ENCODE measurements at places on chromosomes 16 and 17.

- DNase-seq = no peak
Observed at GRCh38 chr17:75514919-75515495, 330 bp downstream of the CASKIN2 start.

GRCh38 chr16:78034530-78034929 lies 12.2 kb downstream of the CLEC3A start:
- DNase-seq = peak; percentile 9

- DNase-seq = no peak
Observed at GRCh38 chr16:4641895-4642294, 17.3 kb downstream of the MGRN1 start.

GRCh38 chr17:67016039-67016762 lies 28.2 kb upstream of the CACNG1 start:
- DNase-seq = no peak

DNA sequence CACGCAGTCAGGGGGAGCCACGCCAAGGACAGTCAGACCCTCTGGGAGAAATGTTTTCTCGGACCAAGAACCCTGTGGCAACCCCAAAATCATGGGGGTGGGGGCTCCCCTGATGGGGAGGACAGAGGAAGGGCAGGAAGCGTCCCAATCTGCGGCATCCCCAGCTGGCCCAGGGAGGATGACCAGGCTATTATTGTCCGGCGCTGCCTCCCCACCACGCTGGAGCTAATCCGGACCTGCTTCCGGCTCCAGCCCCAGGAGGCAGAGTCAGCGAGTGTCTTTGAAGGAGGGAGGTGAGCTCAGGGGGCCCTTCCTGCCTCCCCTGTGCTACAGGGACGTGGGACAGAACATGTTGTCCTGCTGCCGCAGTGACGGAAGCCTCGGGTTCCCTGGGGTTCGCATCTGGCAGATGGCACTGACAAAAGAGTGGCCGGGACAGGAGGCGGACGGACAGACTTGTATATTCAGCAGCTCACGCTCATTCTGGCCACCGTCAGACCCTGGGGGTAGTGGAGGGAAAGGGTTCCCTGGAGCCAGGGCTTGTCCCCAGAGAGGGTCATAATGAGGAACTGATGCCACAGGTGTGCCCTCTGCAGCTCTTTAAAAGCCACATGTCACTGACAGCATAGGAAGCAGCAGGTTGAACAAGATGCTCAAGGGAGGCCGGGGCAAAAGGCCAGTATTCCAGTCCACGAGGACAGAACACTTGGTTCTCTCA lies 54.3 kb upstream of the CDC42EP4 start:
- DNase-seq = no peak

DNA sequence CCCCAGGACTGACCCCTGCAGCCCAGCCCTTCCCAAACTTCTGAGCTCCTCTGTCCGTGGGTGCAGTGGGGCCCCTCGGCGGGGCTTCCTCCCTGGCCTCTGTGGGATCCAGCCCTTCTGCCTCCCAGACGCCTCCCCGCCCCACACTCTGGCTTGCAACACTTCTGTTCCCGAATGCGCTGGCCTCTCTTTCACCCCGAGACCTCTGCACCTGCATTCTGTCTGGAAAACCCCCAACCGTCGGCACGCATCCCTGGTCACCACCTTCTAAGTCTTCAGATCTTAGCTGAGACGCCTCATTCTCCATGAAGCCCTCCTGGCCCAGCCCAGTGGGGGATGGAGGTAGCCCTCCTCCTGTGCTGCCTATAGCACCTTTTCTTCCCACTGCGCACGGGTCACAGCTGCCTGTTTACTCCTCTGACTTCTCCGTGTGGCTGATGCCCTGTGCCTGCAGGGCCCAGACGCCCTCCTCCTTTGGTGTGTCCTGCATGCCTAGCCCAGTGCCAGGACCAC lies 26.4 kb downstream of the TMEM235 start:
- DNase-seq = no peak

All from activated T-helper 2 cell treated with anti-CD3 and anti-CD28 coated beads, Interferon-gamma antibody, Interleukin-2, Interleukin-4, amounts not matched to agents 10 μg/mL and 5 μg/mL and 100 μg/mL, durations not matched to agents 14 hours and 24 hours and 36 hours (primary cell).